ENCODE measurements at places on chromosomes 5 and 9. TPM values are rescaled to one million over a fixed set of nuclear protein-coding genes. Genes with fewer than 3 reads are reported as not detected.

Gene RUSC2
- 6.9 TPM for total RNA-seq

Gene CCL21
- total RNA-seq, result not detected

Gene TTLL11
- total RNA-seq, result 2.8 TPM

Gene EQTN
- total RNA-seq, result not detected

Gene PRSS3
- not detected for total RNA-seq

Gene IFNA21
- total RNA-seq, result not detected

- no peak for DNase-seq
- H3K4me1 ChIP-seq, result no peaks in the 10 kb centered on the region
- H3K27me3 ChIP-seq, result no peaks in the 10 kb centered on the region
- no peak overlapping the region for H3K4me3 ChIP-seq
- peaks cover 2% of the 10 kb centered on the region for H3K36me3 ChIP-seq
Measured at GRCh38 chr5:93831449-93831848, 90.0 kb upstream of the POU5F2 start.

GRCh38 chr9:131732061-131732526 is 7.8 kb downstream of the RAPGEF1 start:
- DNase-seq, result no peak
- peaks cover 87% of the 10 kb centered on the region for H3K4me1 ChIP-seq
- H3K27ac ChIP-seq, result peak overlapping the region; percentile 93
- H3K27me3 ChIP-seq, result no peaks in the 10 kb centered on the region

GRCh38 chr9:128895556-128895955 is 13.6 kb downstream of the LRRC8A start:
- no peaks in the 10 kb centered on the region for H3K27me3 ChIP-seq
- no peak overlapping the region for H3K27ac ChIP-seq

DNA sequence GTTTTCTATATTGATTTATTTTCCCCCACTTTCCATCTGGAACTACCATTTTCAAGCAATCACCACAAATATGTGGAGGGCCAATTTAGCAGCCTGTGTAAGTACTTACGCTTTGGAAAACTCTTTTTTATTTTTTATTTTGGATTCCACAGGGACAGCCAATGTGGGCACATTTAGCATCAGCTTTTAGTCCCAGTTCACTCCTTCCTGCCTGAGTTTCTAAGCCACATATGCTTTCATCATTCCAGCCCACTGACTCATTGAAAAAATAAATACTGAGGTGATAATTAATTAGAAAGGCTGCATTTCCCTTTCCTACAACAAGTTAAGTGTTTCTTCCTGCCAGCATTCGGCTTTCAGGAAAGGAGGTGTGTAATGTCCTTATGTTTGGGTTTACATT is 76.8 kb downstream of the TMEM167A start:
- DNase-seq, result no peak
- no peak overlapping the region for H3K4me3 ChIP-seq
- no peak overlapping the region for H3K27ac ChIP-seq
- H3K4me1 ChIP-seq, result no peaks in the 10 kb centered on the region
- H3K36me3 ChIP-seq, result no peaks in the 10 kb centered on the region
- no peaks in the 10 kb centered on the region for H3K27me3 ChIP-seq

- peak overlapping the region; percentile 87 for H3K4me3 ChIP-seq
- H3K4me1 ChIP-seq, result peaks cover 15% of the 10 kb centered on the region
Measured at GRCh38 chr9:128771094-128771721, 519 bp downstream of the ZER1 start.

- no peak for DNase-seq
- H3K4me1 ChIP-seq, result peaks cover 2% of the 10 kb centered on the region
Measured at GRCh38 chr9:36292641-36293040, 34.4 kb upstream of the GNE start.

DNA sequence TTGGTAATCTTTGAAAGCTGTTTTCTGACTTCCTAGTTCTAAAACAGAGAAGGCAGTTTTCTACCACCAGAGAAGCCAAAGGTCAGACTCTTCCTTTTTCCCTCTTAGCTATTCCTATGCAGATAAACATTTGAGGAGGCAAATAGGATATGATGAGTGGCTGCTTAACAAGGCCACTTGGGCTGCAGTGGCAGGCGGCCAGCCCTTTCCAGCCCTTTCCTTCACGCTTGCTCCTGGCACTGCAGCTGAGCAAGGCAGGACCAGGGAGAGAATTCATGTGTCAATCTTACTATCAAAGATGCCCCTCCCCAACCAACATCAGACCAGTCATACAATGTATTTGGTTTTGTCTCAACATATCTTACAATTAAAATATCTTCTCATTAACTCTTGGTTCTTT is 36.8 kb upstream of the RNF38 start:
- peaks cover 4% of the 10 kb centered on the region for H3K36me3 ChIP-seq
- H3K27me3 ChIP-seq, result no peaks in the 10 kb centered on the region
- no peak overlapping the region for H3K4me3 ChIP-seq
- peaks cover 10% of the 10 kb centered on the region for H3K4me1 ChIP-seq
- H3K27ac ChIP-seq, result no peak overlapping the region
- DNase-seq, result no peak

DNA sequence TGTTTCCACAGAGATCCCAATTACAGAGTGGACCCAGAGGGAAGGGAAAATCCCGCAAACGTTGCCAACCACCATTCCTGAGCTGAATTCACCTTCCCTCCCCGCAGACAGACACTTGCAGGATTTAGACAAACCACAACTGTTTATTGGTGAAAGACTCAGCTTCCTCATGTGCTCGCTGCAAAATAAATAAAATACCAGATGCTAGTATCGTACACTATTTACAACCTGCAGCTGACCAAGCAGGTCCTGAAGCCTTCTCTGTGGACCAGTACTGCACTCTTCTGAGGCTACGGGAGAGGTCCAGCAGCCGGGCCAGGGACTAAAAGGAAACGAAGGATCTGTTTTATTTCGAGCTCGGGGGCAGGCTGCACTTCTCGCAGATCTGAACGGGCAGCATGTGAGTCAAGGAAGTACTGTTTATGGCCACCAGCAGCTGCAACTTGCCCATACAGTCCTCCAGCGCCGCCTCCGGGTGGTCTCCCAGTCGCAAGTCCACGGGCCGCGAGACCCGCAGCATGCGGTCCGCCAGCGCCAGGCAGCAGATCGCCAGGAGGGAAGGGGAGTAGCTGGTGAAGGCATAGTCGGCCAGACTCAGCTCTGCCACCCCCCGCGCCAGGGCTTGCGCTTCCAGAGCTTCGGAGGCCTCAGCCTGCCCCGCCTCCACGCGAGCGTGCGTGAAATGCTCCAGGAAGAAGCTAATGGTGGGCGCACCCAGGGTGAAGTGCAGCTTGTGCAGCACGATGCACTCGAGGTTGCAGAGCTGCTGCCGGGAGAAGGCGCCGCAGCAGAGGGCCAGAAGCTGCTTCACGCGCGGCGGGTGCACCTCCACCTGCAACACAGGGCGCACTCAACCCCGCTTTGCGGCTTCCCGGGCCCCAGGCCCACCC is 2.1 kb downstream of the CCNO start:
- peaks cover 76% of the 10 kb centered on the region for H3K27me3 ChIP-seq
- H3K36me3 ChIP-seq, result peaks cover 2% of the 10 kb centered on the region
- H3K27ac ChIP-seq, result no peak overlapping the region

Measured in activated CD4-positive, alpha-beta T cell treated with anti-CD3 and anti-CD28 coated beads, Interleukin-2, amount 10 ng/mL, durations not matched to agents 24 days and 14 days (primary cell).